AG20443 (cell line): ENCODE measurements at places on chromosomes 16 and 17.

GRCh38 chr16:85139881-85140339 lies 27.6 kb upstream of the CIBAR2 start:
- no peak for DNase-seq

DNA sequence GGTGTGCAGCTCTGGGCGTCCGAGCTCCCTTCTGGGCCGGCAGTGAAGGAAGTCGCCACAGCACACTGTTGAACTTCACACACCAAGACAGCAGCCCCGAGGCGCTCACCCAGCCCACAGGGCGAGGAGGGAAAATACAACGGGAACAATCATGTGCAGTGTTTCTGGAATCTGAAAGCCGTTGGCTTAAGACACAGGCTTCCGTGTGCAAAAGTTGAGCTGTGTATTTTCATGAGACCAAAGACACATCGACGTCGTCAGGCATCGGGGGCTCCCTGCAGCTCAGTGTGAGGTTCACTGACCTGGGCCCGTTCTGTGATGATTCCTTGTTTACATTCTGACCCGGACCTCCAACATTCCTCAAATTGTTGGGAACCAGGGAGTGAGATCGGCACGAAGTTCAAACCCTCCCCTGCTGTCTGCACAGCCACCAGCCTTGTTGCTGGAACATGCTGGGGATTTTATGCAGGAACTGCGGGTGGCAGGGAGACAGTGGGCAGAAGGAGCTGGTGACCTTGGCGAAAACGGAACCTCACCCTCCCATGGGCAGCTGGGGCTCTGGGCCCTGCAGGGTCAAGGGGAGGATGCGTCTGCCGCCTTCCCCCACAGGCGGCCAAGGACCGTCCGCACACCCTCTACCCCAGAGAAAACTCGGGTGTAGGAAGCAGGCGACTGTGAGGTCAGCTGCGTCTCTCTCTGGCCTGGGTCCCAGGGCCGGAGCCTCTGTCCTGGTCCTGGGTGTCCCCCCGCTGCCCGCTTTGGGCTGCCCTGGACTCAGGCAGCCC lies 72.2 kb downstream of the METRNL start:
- no peak for DNase-seq

- DNase-seq = no peak
Measured at GRCh38 chr17:42577140-42577531, 393 bp downstream of the PSMC3IP start.

DNA sequence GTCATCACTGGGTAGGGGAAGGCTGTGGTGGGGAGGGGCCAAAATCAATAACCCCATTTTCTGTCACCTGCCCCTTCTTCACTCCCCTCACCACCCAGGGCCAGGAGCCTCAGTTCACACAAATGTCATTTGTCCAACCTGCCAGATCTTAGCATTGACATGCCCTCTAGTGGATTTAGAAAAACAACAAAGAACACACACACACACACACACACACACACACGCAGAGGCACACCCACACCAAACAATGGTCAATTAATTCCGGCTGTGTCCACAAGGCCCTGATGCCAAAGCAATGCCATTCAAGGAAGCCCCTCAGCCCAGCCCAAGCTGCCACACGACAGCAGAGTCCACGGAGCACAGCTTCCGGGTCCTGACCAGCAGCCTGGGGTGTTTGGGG lies 68.4 kb downstream of the NOG start:
- DNase-seq = no peak

DNA sequence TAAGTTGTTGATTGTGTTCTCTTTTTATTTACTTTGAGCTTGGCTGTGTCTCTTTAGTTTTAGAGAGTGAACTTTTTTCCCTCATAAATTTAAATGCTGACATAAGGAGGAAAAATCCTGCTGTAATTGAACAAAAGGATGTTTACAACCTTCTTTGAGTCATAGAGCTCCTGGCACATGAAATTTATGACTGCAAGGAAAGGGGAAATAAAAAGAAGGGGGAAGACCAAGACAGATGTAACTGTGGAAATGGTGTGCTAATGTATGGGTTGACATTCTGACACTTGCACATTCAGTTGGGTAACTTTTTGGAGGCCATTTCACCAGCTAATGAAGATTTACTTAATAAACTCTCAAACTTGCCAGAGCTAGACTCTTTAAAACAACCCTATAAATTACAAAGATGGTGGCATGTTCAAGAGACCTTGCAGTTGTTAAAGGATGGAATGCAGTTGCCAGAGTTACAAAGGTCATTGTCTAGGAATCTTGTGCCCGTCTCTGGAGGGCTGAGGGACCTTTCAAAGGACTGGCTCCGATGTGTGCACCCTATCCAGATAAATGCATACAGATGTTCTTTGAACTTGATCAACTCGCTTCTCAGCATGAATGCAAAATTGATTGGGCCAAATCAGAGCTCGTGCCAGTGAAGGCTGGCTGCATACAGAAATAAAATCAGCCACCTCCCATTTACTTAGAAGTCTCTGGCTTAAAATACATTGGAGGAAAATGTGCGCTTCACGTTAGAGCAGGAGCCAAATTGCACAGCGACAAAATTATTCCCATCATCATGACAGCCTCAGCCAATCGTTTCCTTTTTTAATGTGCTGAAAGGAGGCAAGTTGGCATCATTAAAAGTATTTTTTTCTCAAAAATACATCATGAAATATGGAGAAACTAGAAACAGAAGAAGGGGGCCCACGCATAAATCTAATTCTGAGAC lies 289.0 kb upstream of the XYLT1 start:
- DNase-seq = no peak

GRCh38 chr17:79658811-79659207 lies 48.0 kb upstream of the RBFOX3 start:
- DNase-seq = peak; percentile 29

DNA sequence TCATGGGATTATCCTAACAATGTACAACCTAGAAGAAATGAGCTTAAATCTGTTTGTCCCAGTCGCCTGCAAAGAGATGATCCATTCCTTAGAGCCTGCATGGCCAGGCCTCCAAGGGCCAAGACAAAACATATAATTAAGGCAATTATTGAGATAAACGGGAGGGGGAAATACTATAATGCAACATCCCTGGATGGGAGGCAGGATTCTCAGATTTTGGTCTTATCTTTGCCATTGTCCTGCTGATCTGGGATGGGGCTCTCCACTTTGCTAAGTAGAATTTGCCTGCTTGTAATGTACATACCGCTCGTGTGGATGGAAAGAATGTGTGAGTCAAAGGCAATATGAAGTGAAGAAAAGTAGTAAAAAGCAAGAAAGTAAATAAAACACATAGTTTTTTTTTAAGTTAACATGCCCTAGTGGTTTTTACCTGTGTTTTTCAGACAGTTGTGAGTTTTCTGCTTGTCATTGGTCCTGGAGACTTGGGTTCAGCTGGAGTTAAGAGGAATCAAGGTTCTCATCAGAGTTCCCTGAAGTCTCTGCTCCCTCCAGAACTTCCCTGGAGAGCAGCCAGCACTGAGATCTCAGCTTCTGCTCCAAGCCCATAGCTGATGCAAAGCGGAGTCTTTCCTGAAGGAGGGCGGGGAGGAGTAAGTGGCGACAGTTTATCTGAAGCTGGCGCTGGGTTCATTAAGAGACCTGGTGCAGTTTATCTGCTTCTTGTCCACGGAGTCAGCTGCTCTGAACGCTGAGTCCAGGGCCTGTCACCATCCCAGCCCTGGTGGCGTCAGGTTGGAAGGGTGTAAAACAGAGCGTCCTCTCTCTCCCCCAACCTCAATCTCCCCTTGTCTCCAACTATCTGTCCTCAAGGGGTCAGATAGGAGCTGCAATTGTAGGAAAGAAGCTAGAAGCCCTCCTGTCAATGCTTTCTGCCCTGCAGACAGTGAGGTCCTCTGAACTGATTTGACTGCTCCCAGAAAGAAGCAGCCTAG lies 30.1 kb downstream of the HOXB1 start:
- no peak for DNase-seq

GRCh38 chr17:41988418-41988817 lies 21.8 kb downstream of the CNP start:
- no peak for DNase-seq

- DNase-seq = no peak
Measured at GRCh38 chr17:36616061-36617029, 15.0 kb downstream of the MRM1 start.

GRCh38 chr17:29167393-29168078 lies 12.7 kb downstream of the MYO18A start:
- DNase-seq = no peak

GRCh38 chr17:9239246-9239792 lies 218.0 kb downstream of the NTN1 start:
- DNase-seq = no peak

GRCh38 chr16:86383488-86384262 lies 126.7 kb upstream of the FOXF1 start:
- peak; percentile 82 for DNase-seq

GRCh38 chr17:77085926-77086432 lies 54.8 kb upstream of the SEC14L1 start:
- DNase-seq = no peak

DNA sequence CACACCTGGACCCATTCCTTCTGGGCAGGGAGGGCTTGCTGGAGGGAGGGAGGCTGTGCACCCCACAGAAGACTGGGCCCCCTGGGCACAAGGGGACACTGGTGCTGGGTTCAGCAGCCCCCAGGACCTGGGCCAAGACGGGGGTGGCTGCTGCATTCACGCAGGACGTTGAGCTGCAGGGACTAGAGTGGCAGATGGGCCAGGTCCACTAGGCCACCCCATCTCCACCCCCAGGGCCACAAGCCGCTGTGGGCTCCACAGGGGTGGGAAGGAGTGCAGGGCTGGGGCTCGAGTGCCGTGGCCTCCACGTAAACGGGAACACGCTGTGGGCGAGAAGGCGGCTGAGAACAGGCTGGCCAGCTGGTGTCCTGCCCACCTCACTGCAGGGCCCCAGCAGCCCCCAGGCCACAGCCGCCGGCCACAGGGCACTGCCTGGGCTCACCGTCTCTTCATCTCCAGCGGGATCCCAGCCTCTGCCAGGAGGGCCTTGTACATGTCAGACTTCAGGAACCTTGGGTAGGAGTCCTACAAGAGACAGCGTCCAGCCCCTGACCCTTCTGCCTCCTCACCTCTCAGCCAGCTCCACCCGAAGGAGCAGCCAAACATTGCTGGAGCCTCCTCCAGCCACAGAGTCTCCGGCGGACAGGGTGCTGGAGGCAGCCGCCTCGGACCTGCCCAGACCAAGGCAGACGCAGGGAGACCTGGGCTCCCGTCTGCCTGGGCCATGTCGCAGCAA lies 6.5 kb downstream of the RGS11 start:
- no peak for DNase-seq

DNA sequence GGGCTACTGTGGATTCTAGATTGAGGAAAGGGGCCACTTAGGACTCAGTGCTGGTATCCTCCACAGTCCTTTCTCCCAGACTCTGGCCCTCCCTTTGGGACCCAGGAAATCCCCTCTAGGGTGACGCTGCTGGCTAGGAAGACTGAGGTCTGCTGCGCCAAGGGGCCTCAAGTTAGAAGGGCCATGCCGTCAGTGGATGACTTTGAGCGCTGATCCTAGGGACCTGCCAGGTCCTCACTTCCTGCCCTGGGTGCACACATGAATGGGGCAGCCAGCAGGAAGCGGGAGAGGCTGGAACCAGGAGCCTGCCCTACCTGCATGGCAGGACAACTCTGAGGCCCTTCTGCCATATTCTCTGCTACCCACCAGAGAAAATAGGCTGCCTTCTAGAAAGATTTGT lies 145.0 kb downstream of the RAB11FIP4 start:
- no peak for DNase-seq

- no peak for DNase-seq
Measured at GRCh38 chr17:34261568-34262337, 6.7 kb downstream of the CCL2 start.

DNA sequence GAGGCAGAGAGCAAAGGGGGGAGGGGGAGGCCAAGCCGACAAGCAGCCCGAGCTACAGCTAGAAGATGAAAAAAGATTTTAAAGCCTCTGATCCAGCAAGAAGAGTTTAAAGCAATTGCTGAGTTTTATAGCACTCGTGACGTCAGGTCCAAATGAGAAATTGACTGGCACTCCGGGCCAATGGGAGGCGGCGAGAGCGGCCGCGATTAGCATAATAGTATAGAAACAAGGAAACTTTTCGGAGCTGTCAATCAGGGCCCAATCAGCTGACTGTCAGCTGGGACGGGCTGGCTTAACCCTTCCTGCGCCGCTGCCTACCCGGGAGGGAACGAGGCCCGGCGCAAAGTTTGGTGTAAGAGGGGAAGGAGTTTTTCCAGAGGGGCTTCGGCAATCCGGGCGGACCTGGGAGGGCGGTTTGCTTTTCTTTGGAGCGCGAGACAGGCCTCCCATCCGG lies at the start of gene MAF:
MAF (minus strand) TSS at position 100 of the 454 bp plus-strand sequence. CDS start 835 bp downstream, outside the sequence.
- DNase-seq = peak; percentile 67

- DNase-seq = no peak
Measured at GRCh38 chr17:61967729-61968128, 39.9 kb upstream of the INTS2 start.

GRCh38 chr16:2716948-2717347 lies 3.1 kb downstream of the PRSS27 start:
- no peak for DNase-seq

DNA sequence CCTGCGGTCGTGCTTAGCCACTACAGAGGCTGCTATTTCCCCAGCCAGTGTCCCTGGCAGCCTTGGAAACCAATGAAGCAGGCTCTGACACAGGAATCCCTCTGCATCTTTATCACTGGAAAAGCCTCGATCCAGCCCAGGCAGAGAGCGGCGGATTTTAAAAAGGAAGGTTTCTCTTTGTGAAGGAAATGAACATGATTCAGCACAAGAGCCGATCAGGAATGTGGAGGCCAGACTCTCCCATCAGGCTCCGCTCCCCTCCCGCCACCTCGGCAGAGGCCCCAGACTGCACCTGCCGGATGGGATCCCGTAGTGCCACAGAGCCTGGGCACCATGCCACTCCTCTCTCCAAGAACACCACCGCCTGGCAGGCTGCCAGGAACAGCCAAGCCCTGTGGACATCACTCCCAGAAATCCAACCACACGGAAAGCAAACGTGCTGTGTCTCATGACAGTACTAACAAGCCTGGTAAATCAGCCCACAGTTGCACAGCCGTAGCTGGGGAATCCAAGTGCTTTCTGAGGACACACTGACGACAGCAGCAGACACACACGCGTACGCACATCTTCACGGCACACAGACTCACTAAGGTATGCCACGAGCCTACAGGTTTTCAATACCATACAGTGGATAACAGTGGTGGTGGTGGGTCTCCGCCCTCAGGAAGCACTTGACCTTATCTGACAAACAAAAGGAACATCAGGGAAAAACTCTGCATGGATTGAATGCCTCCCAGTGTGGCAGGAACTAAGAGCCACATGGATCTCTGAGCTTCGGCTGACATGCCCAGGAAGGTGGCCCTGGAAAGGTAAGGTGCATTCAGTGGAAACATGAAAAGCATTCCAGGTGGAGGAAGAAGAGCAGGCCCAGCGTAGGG lies 5.4 kb downstream of the LRRC75A start:
- DNase-seq = peak; percentile 82

GRCh38 chr17:41848788-41849187 lies 11.2 kb downstream of the KLHL10 start:
- DNase-seq = no peak

- DNase-seq = no peak
Measured at GRCh38 chr16:88673716-88674379, 11.0 kb upstream of the MVD start.

DNA sequence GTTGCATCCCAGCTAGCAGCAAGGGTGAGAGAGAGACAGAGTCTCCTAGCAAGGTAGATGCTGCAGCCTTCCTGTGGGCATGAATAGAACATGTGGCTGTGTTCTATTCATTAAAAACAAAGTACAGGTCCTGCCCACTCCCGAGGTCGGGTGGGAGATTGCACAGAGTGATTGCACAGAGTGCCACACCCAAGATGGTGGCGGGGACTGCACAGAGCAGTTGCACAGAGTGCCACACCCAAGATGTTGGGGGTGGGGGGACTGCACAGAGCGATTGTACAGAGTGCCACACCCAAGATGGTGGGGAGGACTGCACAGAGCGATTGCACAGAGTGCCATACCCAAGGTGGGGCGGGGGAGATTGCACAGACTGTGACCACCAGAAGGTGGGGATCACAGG lies 410.8 kb upstream of the EEF2KMT start:
- no peak for DNase-seq
